ENCODE measurements at places on chromosomes 1 and 21. TPM values are rescaled to one million over a fixed set of nuclear protein-coding genes. Genes with fewer than 3 reads are reported as not detected.

The TBX15 gene
- 4.1 TPM for total RNA-seq

The SERINC2 gene
- total RNA-seq: 1.7 TPM

The KCNE1 gene
- total RNA-seq: 0.72 TPM

The TMPRSS15 gene
- 2.6 TPM for total RNA-seq

The DNM3 gene
- total RNA-seq: 6.7 TPM

The HSD3B2 gene
- total RNA-seq: 2.9 TPM

GRCh38 chr1:16625497-16626408 lies 12.4 kb upstream of the NBPF1 start:
- no peak for DNase-seq

DNA sequence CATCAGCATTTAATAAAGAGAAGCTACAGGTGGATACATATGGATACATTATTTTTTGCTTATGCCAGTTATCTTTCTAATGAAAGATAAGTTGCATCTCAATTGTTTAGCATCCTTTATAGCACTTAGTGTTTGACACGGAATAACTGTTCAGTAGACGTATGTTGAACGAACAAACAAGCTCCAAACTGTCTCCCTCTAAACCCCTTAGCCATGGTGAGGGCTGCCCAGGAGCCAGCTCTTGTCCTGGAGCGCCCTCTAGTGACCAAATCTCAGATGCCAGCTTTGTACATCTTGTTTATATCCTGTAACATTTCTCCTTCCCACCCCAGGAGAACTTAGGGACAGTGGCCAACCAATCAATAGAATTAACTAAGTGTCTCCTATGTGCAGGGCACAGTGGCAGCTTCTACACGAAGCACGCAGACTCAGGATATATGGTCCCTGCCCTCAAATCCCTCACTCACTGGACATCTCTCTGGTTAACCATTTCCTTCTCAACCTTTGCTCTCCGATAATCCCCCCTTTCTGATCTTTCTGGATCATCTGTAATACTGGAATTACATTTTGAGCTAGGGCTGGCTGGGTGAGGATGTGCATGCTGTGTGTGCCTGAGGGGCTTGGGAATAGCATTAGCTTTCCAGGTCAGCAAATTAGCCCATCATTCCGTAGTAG lies 22.9 kb downstream of the KCNA10 start:
- peak; percentile 82 for DNase-seq

- DNase-seq: no peak
Measured at GRCh38 chr1:99171184-99171813, 93.0 kb upstream of the PLPPR4 start.

GRCh38 chr1:186974774-186975181 lies 146.0 kb downstream of the PLA2G4A start:
- DNase-seq: peak; percentile 48

DNA sequence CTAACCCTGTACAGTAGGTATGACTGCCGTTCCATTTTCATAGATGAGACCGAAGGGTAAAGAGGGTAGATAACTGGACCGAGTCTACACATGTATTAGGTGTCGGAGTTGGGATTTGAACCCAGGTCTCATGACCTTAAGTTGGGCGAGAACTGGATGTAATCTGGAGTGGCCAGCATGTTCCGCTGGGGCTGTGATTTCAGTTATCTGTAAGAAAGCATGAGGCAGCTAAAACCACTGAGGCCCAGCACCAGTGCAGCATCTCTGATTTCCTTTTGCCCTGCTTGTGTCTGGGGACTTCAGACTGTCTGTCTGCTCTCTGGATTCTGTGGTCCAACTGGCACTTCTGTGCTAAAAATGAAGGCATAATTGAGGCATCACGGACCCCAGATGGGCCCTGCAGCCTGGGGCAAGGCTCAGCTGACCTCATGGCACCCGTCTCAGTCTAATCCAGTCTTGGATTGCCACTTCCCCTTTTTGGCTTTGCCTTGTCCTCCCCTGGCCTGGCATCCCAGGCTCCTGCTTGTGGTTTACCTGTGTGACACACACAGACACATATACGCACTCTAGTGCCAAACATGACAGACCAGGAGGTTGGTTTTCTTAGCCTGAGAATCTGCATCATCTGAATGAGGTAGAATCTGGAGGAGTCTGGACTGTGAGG lies 180.2 kb downstream of the KIF26B start:
- DNase-seq: no peak

DNA sequence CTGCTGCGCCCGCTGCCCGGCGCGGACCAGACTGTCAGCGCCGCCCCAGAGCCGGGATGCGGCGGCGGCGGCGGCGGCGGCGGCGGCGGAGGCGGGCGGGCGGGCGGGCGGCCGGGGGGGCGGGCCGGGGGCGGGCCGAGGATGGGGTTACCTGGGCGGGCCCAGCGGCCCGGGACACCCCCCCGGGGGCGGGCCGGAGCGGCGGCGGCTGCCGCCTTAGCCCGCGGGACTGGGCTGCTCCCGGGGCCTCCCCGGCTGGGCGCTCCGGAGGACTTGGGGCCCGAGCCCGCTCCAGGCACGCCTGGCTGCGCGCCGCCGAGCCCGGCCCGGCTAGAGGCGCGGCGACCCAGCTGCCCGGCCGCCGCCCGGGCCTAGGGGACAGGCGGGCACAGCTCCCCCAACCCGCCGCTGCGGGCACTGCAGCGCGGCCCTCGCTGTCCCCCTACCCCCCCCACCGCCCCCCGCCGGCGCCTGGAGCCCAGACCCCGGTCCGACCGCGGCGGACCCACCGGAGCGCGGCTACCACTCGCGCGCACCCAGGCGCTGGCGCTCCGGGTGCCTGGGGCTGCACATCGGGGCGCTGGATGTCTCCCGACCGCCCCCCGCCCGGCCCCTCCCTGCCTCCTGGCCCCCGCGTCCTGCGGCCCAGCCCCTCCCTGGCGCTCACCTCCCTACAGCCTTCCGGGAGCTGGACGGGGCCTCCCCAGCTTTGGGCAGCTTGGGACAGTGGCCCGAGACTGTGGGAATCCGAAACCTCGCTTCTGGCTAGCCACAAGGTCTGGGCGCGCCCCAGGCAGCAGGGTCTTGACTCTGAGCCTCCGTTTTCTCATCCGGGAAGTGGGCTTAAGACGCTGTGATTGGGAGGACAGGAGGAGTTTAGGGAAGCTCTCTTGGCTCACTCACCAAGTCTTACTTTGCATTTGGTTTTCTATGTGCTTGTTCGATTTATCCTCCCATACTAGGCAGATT lies at the start of gene WNT4:
Gene WNT4, minus strand, starts transcription at position 33 of the 969 bp plus-strand sequence. CDS start 175 bp downstream, outside the sequence.
- peak; percentile 45 for DNase-seq

GRCh38 chr1:92831368-92831761 lies 475 bp upstream of the RPL5 start:
- DNase-seq: no peak

GRCh38 chr1:115252585-115252984 lies 85.5 kb downstream of the NGF start:
- DNase-seq: peak; percentile 19

DNA sequence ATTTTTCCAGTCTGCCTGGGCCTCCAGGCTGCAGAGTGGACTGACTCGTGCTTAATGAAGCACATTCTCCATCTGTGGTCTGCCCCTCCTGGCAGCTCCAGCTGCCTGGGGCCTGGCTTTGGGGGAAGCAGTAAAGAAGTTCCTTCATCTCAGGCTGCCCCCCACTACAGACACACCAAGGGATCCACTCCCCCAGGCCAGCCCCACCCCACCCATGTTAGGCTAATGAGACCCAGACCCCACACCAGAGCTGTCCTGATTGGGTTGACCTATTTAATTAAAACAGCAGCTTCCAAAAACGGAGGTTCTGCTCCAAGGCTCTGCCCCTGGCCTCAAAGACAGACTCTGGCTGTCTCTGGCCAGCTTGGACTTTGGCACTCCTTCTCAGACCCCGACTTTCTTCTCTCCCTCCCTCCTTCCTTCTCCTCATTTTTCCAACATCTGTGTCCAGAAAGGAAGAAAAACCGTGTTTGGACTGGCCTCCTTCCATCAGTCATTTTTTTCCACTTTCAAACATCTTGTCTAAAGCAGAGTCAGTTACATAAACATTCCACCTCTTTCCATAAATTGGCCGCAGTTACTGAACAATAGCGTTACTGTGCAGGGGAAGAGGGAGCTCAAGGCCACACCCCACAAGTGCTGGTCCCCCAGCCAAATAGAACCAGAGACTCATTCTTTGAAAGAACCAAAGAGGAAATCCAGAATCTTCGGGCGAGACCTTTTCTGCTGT lies 29.7 kb downstream of the SERTAD4 start:
- DNase-seq: peak; percentile 87

- DNase-seq: peak; percentile 70
Measured at GRCh38 chr1:91604632-91605031, 104.0 kb downstream of the CDC7 start.

- DNase-seq: peak; percentile 28
Measured at GRCh38 chr1:161019751-161020495, 1.0 kb downstream of the F11R start.

DNA sequence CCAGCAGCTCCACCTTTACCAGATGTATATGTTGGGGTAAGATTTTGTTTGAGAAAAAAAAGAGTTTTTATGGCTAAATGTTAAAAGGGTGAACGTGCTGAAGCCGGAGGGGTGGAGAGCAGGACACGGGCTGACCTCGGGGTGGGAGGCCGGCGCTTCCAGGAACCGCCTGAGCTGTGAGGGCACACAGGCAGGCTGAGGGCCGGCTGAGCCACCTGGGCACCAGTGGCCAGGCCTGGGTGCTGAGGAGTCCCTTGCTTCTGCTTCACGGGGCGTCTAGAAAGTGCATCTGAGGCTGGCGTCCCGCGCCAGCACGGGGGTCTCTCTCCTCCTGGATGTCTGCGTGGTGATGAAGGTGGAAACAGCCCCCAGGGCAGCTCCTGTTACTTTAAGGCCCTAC lies 33.6 kb upstream of the ADARB1 start:
- DNase-seq: no peak

DNA sequence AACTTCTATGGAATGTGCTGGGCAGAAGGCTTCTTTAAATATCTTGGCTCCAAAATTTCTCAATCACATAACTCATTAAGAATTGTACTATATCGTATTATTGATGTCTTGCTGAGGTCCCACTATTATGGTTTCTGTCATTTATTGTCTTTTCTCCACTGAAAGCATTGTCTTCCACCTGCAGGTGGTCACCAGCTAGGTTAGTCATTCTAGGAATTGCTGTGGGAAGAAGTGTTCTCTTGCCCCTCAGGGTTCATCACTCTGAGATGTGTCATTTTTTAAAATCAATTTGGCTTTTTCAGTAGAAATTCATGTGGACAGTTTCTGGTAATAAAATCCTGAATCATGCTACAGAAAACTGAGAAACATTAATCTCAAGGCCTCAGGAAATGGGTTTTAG lies 66.1 kb downstream of the NCAM2 start:
- DNase-seq: no peak

DNA sequence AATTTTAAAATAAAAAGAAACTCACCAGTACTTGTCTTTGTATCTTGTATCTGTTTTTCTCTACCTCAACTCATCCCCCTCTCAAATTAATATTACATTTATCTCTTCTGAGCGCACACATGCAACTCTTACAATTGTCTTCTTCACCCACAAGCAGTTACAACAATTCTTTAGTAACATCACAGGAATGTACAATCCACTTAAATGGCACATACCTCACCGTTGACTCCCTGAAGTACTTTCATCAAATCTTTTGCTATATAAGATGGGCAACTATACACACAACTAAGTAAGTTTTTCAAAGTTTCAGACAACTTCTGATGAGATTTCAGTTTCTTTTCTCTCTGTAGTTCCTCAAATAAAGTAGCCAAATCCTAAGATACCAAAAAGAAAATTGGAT lies 28.3 kb downstream of the HEATR1 start:
- no peak for DNase-seq

DNA sequence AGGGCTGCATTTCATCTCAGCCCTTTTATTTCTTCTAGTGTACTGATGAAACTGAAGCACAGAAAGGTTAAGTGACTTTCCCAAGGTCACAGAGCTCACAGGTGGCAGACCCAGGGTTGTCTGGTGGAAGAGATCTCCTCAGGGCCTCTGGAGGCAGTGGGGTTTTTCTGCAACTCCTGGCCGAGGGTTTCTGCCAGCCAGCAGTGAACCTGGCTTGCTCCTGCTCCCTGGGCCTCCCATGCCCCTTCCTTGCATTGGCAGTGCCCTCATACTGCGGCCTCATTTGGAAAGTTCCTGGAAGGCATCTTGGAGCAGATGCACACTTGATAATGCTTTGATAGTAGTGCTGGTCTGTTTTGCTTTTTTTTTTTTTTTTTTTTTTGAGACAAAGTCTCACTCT lies 7.7 kb downstream of the GALNT2 start:
- no peak for DNase-seq

GRCh38 chr1:33388805-33389771 lies 41.8 kb downstream of the PHC2 start:
- DNase-seq: peak; percentile 41

DNA sequence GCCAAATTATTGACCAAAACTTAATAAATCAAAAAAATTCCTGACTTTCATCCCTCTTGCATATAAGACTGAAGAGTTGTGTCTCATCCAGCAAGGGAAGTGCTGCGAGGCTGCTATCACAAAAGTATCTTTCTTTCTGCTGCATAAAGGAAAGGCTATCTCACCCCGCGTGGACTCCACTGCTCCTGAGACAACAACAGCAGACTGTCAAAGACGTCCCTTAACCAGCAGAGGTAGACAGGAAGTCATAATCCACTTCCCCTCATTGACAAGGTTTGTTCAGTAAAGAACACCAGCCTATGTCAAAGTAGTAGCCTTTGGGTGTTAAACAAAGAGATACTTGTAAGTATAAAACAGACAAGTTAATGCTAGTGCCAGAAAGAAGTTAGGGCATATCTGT lies 29.4 kb downstream of the VPS26C start:
- DNase-seq: no peak

DNA sequence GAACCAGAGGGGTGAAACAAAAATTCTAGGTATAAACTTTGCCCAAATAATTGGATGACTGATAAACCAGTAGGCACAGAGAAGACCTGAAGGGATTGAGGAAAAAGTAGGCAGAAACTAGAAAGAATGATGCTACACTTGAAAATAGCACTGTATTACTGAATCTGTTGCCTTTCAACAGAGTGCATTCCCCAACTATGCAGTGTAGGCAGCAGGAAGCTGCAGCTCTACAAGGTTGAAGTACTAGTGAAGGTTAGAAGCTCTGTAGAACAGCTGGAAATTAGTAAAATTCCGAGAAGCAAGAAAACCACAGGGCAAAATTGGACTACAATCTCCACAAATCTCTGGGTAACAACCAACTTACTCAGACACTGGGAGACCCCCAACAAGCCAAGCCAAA lies 27.4 kb downstream of the ZNF644 start:
- no peak for DNase-seq
